ENCODE measurements at places on chromosomes 1 and 21.

DNA sequence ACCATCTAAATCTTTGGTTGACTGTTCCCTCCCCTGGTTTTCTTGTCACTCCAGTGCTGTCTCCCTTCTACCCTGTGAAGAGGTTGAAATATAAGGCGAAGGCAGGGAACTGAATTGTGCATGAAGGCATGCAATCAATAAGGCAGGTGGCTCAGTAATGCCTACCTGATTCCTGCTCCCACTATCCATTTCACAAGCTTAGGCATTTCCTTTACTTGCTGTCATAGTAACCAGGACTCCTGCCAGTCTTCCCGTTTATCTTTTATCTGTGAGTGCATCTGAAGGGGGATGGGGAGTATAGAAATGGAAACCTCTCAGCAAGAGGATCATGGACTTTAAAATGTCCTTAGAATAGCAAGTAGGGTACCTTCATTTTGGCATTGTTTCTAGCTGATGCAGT is 40.5 kb downstream of the MRPS6 start:
- no peak for DNase-seq

DNA sequence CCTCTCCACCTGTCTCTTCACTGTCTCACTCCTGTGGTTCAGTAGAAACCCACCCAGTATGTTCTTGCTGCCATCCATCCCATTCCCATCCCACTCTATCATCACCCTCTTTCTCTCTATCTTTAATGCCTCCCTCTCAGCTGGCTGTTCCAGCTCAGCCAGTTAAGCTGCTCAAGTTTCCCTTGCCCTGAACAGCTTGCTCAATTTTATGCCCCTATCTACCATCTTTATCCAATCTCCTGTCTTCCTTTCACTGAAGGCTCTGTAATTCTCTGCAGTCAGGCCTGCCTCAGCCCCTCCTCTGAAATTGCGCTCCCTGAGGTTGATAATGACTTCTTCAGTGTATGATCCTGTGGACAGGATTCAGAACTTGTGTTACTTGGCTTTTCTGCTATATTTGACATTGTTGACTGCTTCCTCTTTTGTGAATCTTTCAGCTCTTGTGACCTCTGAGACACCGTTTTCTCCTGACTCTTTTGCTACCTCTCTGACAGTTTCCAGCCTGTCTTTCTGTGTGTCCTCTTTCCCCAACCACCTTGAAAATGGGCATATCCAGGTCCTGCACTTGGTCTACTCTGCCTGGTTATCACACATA is 13.9 kb upstream of the BCAR3 start:
- DNase-seq, result no peak

DNA sequence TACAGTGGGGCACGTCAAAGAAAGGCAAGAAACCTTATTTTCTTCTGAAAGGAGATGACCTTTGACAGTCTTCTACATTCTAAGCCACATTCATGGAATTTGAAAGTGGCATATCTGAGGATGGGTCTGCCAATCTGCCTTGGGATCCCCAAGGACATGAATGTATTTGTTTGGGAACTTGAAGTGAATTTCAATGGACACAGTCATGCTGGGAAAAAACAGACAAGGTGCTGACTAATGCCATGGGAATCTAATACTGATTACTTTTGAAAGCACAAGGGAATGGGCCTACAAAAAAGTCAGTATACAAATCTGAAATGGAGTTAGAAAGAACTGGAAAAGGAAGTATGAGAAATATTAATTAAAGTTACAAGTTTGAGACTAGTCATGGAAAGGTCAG is 128.8 kb downstream of the KCNJ6 start:
- no peak for DNase-seq

GRCh38 chr1:80359666-80360065 is 1353.1 kb upstream of the ADGRL4 start:
- DNase-seq, result no peak

- DNase-seq, result no peak
Observed at GRCh38 chr1:93475681-93476080, 27.8 kb downstream of the FNBP1L start.

- no peak for DNase-seq
Observed at GRCh38 chr21:15211491-15212133, 146.8 kb upstream of the NRIP1 start.
